CD4-positive, alpha-beta T cell treated with Interleukin-12 subunit alpha and Interleukin-12 subunit beta, for 1 hour (primary cell): ENCODE measurements at places on chromosomes 2 and 18.

GRCh38 chr2:855177-855576 is 95.5 kb upstream of the SNTG2 start:
- DNase-seq = peak; percentile 5

GRCh38 chr2:215973954-215974699 is 39.2 kb downstream of the MREG start:
- no peak for DNase-seq

- no peak for DNase-seq
Measured at GRCh38 chr2:38463752-38464151, 86.7 kb upstream of the ATL2 start.

- no peak for DNase-seq
Measured at GRCh38 chr2:24816884-24817283, 23.7 kb downstream of the CENPO start.

DNA sequence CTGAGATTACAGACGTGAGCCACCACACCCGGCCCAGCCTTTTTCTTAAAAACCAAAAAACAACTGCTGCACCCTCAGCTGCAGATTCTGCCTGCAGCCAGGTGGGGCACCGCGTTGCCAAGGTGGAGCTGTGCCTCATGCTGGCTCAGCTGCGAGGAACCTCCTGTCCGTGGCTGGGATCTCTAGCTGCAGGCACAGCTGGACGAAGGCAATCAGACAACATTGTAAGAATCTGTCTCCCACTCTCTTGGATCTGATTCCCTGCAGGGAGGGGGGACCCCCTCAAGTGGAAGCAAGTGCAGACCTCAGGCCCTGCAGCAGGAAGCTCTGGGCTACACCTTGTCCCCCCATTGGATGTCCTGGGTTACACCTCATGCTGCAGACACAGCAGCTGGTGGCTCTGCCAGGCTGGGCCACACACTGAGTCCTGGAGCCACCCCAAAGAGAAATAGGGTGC is 24.1 kb downstream of the CIDEA start:
- no peak for DNase-seq

GRCh38 chr2:190528521-190529001 is 6.0 kb downstream of the NEMP2 start:
- DNase-seq = no peak

DNA sequence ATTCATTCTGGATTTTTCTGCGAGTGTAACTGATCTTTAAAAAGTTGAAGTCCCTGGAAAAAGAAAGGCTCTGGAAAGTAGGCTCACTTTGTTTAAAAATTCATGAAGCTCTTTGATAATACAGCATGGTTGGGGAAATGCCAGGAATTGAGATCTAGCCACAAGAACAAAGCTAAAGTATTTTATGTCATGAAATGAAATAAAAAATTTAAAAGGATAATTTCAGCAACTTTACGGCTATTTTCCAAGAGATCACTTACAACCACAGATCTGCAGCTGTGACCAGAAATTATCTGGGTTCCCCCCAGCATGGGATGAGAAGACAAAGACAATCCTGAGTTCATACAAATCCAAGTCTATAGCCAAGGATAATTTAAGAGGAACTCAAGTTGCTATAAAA is 25.3 kb upstream of the RFX8 start:
- no peak for DNase-seq

DNA sequence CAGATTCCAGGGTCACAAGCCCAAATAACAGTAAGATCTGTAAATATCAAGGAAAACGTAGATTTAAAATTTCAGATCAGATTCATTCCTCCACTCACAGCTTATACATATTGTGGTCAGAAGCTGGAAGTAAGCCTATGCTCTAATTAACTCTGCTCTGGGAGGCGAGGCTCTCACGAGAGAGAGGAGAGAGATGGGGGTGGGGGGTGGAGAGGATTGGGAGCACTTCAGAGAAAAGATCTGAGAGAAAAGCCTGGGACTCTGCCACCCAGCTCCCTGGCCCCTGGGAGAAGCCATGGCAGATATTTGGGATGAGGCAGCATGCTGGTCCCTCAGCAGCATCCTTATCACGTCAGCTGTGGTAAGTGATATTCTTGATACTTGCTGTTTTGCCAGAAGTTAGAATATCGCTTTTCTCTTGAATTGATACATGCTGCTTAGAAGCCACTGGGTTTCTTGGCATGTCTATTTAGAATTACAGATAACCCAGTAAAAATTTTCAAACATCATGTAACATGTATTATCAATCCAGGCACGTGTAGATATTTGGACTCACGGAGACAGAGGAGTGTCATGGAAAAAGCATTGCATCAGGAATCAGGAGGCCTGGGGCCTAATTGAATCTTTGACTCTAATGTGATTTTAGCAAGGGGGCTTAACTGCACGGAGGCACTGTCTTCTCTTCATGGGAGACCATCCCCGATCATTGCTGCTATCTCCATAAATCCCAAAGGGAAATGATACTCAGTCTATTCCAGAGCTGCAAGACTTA is 265.4 kb downstream of the HRH4 start:
- no peak for DNase-seq

GRCh38 chr2:158773121-158773520 is 22.0 kb upstream of the DAPL1 start:
- no peak for DNase-seq
